ENCODE measurements at places on chromosomes 5 and 9. TPM values are rescaled to one million over a fixed set of nuclear protein-coding genes. Genes with fewer than 3 reads are reported as not detected.

The PPP3R2 gene
- not detected for total RNA-seq

The SLC9A3 gene
- 0.76 TPM for total RNA-seq

The GPR151 gene
- not detected for total RNA-seq

The TAL2 gene
- total RNA-seq, result 0.32 TPM

The RANBP3L gene
- not detected for total RNA-seq

The SHROOM1 gene
- total RNA-seq, result 7.3 TPM

The TXNDC8 gene
- total RNA-seq, result not detected

The FOXD4L3 gene
- not detected for total RNA-seq

The C9orf153 gene
- total RNA-seq, result not detected

The NMUR2 gene
- not detected for total RNA-seq

The SPTAN1 gene
- total RNA-seq, result 266 TPM

The ANKRD20A1 gene
- total RNA-seq, result 0.32 TPM

The TBC1D2 gene
- 2.1 TPM for total RNA-seq

The ANKRD34B gene
- not detected for total RNA-seq

The FAM120AOS gene
- total RNA-seq, result 35.4 TPM

The CATSPER3 gene
- total RNA-seq, result not detected

The CYSTM1 gene
- 10.1 TPM for total RNA-seq

The SPRY4 gene
- total RNA-seq, result 6.5 TPM

The PCDHGA12 gene
- total RNA-seq, result 5.2 TPM

The EPB41L4A gene
- total RNA-seq, result 8.8 TPM

The NEURL1B gene
- total RNA-seq, result 0.32 TPM

The KCNV2 gene
- total RNA-seq, result not detected

The PALM2AKAP2 gene
- total RNA-seq, result not detected

The MLANA gene
- not detected for total RNA-seq

The DOCK8 gene
- 0.46 TPM for total RNA-seq

The FGFR4 gene
- 3.3 TPM for total RNA-seq

The PCDHB15 gene
- 0.32 TPM for total RNA-seq

The PCDHGA7 gene
- total RNA-seq, result 0.91 TPM

The MZB1 gene
- 0.32 TPM for total RNA-seq

The NUTM2F gene
- total RNA-seq, result not detected

The PITX1 gene
- total RNA-seq, result 0.32 TPM

The BHMT gene
- not detected for total RNA-seq

The THG1L gene
- 8.4 TPM for total RNA-seq

The CACNA1B gene
- total RNA-seq, result not detected

The TSLP gene
- 0.61 TPM for total RNA-seq

The FAM221B gene
- not detected for total RNA-seq

The SH3TC2 gene
- total RNA-seq, result 5.8 TPM

The TRAF1 gene
- total RNA-seq, result 3.8 TPM

The ERGIC1 gene
- total RNA-seq, result 74.7 TPM

The MEIKIN gene
- total RNA-seq, result not detected

The SPINK6 gene
- total RNA-seq, result not detected

The GAS1 gene
- 0.76 TPM for total RNA-seq

The DDX31 gene
- 15.2 TPM for total RNA-seq

The SMIM33 gene
- total RNA-seq, result under 0.01 TPM

The CDX1 gene
- not detected for total RNA-seq

The HCN1 gene
- total RNA-seq, result not detected

The GFI1B gene
- total RNA-seq, result not detected

Data from epithelial cell of umbilical artery (primary cell).